RKO (cell line): ENCODE measurements at places on chromosomes 12 and 14.

- DNase-seq: no peak
Measured at GRCh38 chr12:47328831-47329545, 249.2 kb upstream of the AMIGO2 start.

DNA sequence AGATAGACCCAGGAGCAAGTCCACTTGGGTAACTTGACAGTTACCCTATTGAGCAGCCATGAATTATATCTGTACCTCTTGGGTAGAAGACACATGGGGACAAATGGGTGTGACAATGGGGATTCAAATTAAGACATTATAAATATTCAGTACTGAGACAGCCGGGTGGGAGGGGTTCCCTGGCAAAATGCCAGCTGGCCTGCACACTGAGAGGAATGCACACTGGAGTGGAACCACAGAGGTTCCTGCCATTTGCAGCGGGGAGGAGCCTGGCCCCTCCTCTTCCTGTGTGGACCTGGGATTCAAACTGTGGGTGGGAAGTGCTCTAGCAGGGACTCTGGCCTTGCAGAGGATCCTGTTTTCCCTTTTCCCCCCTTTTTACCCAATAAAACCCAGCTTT lies 118.7 kb upstream of the CDKN3 start:
- DNase-seq: no peak

DNA sequence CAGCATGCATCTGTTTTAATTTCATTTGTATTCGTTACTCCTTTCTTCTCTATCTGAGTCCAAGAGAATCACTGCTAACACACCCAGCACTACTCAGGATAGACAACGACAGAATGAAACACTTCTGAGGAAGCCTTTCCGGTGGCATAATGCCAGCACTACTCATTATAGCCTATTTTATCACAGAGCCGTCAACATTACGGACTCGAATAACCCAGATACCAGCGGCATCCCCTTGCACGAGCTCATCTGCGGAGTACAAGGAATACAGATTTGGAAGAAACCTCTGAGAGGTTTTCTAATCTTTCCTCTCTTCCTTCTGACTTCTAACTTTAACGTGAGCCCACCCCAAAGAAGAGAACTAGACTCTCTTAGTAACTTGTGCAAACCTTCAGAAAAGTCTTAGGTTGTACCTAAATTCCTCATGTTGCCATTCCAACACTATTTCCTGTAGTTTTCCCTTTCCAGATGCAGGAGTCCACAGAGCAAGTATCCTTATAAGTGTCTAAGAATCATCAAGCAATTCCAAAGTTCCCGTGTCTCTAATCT lies 248.1 kb downstream of the APAF1 start:
- DNase-seq: no peak

DNA sequence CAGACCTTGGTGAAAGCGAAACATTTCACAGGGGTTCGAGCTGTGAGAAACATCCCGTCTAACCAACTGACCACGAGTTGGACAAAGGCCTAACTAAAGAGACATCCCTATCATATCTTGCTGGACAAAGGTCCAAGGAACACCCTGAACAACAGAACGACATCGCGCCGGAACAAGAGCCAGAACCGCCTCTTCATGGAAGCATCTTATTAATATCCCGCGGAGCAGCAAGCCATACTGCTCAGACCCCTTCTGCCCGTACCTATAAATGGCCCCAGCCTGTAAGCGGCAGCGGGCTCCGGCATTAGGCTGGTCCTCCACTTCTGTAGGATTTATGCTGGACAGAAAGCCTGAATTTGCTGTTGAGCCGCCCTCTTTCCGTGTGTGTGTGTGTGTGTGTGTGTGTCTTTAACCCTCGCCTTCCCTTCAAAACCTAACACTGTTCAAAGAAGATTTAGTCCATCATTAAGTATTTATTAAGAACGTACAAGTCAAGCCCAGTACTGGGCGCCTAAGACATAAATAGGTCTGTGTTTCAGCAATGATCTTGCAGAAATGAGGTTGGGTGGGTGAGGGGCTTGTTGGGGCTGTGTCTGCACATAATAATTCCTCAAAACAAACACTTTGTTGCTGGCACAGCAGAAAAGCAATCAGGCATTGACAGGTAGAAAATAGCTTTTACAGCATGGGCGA lies 1.9 kb downstream of the SLC6A15 start:
- no peak for DNase-seq

DNA sequence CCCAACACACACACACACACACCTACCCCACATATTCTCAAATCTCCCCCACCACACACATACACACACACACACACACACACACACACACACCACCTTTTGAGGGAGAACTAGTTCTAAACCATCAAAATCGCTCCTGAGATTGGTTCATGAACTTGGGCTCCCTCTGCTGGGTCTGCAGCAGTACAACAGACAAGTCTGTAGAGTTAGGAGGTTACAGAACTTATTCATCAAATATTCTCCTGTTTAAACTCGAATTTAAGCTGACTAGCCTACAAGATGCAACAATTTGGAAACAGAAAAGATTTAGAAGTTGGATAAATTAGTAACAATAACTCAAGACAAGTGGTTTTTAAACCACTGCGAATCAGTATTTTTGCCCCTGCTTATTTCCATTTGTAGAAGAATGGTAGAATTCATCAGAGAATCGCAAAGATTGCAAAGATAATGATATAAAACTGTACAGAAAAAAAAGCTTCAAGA lies 136.4 kb upstream of the USP15 start:
- peak; percentile 78 for DNase-seq

- no peak for DNase-seq
Measured at GRCh38 chr12:23576372-23576771, 373.1 kb downstream of the SOX5 start.
